Esophagus squamous epithelium (tissue), 5 donors: ENCODE measurements at places on chromosomes 7 and 10.

GRCh38 chr7:27579565-27579964 lies 83.1 kb downstream of the HIBADH start:
- no peaks in the 10 kb centered on the region for H3K4me1 ChIP-seq
- H3K36me3 ChIP-seq = no peaks in the 10 kb centered on the region
- no peaks in the 10 kb centered on the region for H3K27me3 ChIP-seq
- DNase-seq = no peak
- H3K4me3 ChIP-seq = no peak overlapping the region

- no peak for DNase-seq
- H3K36me3 ChIP-seq = peaks cover 8% of the 10 kb centered on the region
- no peaks in the 10 kb centered on the region for H3K27me3 ChIP-seq
- peaks cover 78% of the 10 kb centered on the region for H3K4me1 ChIP-seq
- peak overlapping the region; percentile 28 for H3K27ac ChIP-seq
These were observed 6.0 kb downstream of the KIF5B start for GRCh38 chr10:32050177-32050576.

DNA sequence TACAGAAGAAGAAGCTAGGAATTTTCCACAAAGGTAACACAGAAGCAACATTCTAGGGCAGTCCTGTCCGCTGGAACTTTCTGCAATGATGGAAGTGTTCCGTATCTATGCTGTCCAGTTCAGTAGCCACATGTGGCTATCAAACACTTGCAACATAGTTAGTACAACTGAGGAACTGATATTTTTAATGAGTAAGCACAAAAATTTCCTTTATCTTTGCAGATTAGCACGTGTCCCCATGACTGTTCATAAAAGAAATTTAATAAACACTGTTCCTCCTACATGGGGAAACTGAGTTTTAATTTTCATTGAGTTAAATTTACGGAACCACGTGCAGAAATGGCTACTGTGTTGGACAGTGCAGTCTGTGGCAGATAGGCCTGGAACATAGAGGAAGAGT lies 336.4 kb upstream of the KMT2E start:
- no peak overlapping the region for H3K4me3 ChIP-seq
- no peak for DNase-seq
- no peak overlapping the region for H3K27ac ChIP-seq
- H3K27me3 ChIP-seq = no peaks in the 10 kb centered on the region
- no peaks in the 10 kb centered on the region for H3K36me3 ChIP-seq

GRCh38 chr7:140082770-140083169 lies 20.0 kb upstream of the PARP12 start:
- no peak overlapping the region for H3K27ac ChIP-seq
- peaks cover 10% of the 10 kb centered on the region for H3K36me3 ChIP-seq
- no peaks in the 10 kb centered on the region for H3K4me1 ChIP-seq
- H3K27me3 ChIP-seq = no peaks in the 10 kb centered on the region

DNA sequence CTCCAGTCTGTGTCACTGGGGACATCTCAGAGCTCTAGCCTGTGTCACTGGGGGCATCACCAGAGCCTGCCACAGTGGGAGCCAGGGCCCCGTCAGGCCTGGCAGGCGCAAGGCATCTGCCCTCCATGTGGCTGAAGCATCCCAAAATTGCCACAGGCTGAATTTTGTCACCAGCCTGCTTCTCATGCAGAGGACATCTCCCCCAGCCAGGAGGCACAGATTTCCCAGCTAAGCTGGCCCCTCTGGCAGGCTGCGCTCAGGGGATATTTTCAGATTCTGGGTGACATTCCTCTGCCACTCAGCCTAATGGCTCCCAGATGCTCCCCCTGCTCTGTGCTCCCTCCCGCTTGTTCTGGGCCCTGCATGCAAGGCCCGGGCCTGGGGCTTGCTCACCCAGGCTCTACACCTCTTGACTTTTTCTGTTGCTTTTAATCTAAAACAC lies 64.6 kb downstream of the COL13A1 start:
- no peak overlapping the region for H3K4me3 ChIP-seq
- no peaks in the 10 kb centered on the region for H3K27me3 ChIP-seq
- H3K4me1 ChIP-seq = peaks cover 87% of the 10 kb centered on the region

GRCh38 chr7:99987846-99988245 lies 12.0 kb upstream of the AZGP1 start:
- H3K36me3 ChIP-seq = no peaks in the 10 kb centered on the region
- no peaks in the 10 kb centered on the region for H3K27me3 ChIP-seq
- peaks cover 8% of the 10 kb centered on the region for H3K4me1 ChIP-seq
- no peak overlapping the region for H3K27ac ChIP-seq
- no peak for DNase-seq

- no peak for DNase-seq
- no peak overlapping the region for H3K27ac ChIP-seq
- no peaks in the 10 kb centered on the region for H3K4me1 ChIP-seq
- no peaks in the 10 kb centered on the region for H3K27me3 ChIP-seq
- H3K4me3 ChIP-seq = no peak overlapping the region
- H3K36me3 ChIP-seq = no peaks in the 10 kb centered on the region
These were observed 34.5 kb upstream of the ST8SIA6 start for GRCh38 chr10:17488848-17489247.

DNA sequence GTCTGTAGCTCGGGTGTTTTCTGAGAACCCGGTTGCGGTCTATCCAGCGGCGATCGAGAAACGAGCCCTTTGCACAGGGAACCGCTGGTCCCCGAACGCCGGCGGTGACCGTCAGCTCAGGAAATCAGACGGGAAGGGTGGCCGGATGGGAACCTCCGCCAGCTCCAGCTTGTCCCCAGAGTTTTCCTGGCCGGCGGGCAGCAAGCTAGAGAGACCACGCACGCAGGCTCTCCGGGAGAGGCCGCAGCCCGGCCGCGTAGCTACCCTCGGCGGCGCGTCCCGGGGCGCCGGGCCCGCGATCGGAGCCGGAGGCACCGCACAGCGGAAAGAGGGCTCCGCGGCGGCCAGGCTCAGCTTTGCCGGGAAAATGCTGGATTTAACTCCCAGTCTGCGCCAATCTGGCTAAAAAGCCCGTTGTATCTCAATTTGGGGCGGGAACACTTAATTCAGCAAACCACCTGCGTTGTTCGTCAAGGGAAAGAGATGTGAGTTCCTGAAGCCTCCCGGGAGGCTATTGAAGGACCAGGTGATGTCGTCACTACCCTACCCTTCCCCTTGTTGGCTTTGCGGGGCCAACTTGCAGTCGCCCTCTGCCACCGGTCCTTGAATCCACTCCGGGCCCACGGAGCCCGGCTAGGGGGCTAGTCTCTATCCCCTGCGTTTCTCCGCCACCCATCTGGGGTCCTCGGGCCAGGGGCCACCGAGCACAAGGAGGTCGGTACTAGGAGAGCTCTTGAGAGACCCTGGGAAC lies 859 bp upstream of the CH25H start:
- no peaks in the 10 kb centered on the region for H3K27me3 ChIP-seq
- H3K36me3 ChIP-seq = no peaks in the 10 kb centered on the region
- DNase-seq = no peak
- peak overlapping the region; percentile 92 for H3K27ac ChIP-seq

DNA sequence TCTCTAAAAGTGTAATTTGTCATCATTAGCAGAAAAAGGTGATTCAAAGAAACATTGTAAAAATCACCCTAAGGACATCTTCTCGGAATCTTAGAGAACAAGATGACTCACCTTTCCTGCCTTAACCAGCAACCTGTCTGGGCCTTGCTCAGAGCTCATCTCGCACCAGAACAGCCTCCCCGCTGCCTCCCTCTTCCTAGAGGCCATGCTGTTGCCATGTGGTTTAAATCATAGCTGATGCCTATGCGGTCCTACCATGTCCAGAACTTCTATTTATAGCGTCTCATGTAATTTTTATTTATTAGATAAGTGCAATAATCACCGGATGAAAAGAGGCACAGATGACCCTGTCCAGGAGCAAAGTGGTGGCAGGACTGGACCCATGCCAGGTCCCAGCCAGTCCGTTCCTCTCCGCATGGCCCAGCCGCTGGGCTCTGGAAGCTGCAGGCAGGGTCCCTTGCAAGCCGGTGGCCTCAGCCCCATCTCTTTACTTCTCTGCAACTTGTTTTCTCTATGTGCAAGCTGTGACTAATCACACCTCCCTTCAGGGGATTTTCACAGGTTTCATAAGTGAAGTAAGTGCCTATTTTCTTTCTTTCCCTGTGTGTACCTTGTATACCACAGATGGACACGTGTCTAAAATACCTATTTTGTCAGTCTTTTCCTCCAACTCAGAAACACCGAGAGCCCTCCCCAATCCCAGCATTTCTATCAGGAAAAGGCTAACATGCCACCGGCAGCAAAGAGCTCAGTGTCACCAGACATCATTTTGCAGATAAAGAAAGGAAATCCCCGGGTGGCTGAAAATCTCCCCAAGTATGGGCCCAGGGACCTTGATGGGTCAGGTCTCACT lies 27.1 kb downstream of the KLF6 start:
- peak overlapping the region; percentile 72 for H3K27ac ChIP-seq
- no peak for DNase-seq
- H3K4me3 ChIP-seq = no peak overlapping the region
- peaks cover 26% of the 10 kb centered on the region for H3K4me1 ChIP-seq
- no peaks in the 10 kb centered on the region for H3K36me3 ChIP-seq
- no peaks in the 10 kb centered on the region for H3K27me3 ChIP-seq

DNA sequence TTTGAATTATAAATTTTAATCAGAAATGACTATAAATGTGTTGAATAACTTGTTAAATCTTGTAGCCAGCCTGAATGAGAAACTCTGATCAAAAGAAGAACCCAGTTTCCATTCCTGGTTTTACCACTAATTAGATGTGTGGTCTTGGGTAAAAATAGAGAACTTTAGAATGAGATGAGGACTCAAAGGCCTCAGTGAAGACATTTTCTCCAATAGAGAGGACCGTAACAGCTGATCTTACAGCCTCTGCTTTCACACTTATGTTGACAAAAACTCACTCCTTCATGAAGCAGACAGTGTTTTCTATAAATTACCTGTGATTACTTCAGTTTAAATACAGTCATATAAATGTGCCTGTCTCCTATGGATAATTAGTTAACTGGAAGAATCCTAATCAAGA lies 200.1 kb upstream of the MEOX2 start:
- H3K36me3 ChIP-seq = no peaks in the 10 kb centered on the region
- DNase-seq = no peak
- no peak overlapping the region for H3K4me3 ChIP-seq
- H3K27ac ChIP-seq = no peak overlapping the region
- H3K27me3 ChIP-seq = no peaks in the 10 kb centered on the region

- no peak for DNase-seq
- H3K4me1 ChIP-seq = no peaks in the 10 kb centered on the region
- no peak overlapping the region for H3K27ac ChIP-seq
- no peaks in the 10 kb centered on the region for H3K27me3 ChIP-seq
- peaks cover 6% of the 10 kb centered on the region for H3K36me3 ChIP-seq
These were observed 34.7 kb upstream of the GJD4 start for GRCh38 chr10:35570397-35570796.

DNA sequence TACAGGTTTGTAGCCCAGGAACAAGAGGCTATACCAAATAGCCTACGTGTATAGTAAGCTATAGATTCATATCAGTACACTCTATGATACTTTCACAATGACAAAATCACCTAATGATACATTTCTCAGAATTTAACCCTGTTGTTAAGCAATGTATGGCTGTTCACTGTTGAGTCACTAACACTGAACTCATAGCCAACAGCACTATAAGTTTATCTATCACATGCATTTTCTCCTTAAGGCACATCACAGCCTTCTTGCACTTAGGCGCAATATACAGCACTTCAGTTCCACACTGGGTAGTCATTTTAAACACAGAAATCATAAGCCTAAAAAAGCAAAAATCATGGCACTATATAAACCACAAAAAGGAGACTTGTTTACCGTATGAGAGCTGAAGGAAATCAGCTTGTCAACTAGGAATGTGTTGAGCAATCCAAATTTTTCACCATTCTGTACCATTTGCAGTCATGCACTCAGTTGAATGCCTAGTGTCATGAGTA lies 45.6 kb downstream of the ZNF438 start:
- no peaks in the 10 kb centered on the region for H3K36me3 ChIP-seq
- no peak for DNase-seq
- H3K27ac ChIP-seq = no peak overlapping the region
- H3K4me3 ChIP-seq = no peak overlapping the region
- peaks cover 15% of the 10 kb centered on the region for H3K4me1 ChIP-seq

DNA sequence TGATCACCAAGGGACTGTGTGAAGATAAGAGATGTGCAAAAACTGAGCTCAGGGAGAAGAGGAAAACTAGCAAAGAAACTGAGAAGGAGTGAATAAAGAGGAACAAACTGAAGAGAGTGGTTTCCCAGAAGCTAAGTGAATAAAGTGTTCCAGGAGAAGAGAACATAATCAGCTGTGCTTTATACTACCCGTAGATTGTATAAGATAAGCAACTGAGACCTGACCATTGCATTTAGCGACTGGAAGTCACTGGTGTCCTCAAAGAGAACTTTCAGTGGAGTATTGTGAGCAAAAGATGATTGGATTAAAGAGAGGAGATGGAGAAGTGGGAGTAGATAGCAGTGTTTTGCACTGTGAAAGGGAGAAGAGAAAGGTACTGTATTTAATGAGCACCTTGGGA lies 14.6 kb downstream of the PHTF2 start:
- DNase-seq = no peak
- H3K36me3 ChIP-seq = no peaks in the 10 kb centered on the region
- no peak overlapping the region for H3K27ac ChIP-seq
- no peak overlapping the region for H3K4me3 ChIP-seq

- peaks cover 4% of the 10 kb centered on the region for H3K4me1 ChIP-seq
- no peak for DNase-seq
- no peak overlapping the region for H3K4me3 ChIP-seq
These were observed 563.4 kb downstream of the KCNMA1 start for GRCh38 chr10:77074104-77074624.

DNA sequence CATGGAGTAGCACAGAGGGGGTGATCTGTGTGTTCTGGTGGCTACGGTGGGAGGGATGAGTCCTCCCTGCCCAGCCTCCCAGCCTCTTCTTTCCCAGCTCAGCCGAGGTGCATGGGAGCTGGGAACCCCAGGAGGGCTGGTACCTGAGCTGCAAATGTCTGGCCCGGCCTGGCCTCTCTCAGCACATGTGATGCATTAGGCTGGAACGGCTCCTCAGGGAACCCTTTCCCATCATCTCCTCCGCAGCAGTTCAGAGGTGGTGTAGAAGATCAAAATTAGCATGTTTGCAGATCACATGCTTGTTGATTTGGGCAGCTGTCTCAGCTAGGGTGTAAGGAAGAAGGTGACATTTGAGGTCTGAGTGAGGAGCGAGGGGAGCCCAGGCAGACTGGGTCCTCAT lies 126.6 kb downstream of the EMX2 start:
- H3K4me1 ChIP-seq = no peaks in the 10 kb centered on the region
- no peaks in the 10 kb centered on the region for H3K27me3 ChIP-seq
- no peak for DNase-seq

DNA sequence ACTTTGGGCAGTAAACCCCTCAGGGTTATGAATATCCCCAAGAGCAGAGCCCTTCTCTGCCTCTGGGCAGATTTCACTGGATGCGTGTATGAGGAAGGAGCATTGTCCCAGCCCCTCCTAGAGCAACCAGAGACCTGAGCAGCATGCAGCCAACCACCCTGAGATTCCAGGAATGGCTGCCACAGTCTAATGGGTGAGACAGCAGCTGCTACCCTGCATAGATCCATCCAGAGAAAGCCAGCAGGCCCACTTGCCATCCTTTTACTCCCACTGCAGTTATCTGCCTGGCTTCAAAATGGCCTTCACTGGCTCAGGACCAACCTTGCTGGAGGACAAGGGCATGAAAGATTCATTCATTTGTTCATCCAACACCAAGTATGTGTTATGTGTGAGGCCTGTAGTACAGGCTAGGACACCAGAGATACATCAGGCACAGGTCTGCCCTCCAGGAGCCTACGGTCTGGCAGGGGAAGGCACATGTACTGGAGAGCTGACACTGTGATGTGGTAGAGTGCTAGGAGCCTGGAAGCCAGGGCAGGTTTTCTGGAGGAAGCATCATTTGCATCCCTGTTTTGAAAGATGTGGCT lies 26.2 kb upstream of the C10orf105 start:
- peaks cover 66% of the 10 kb centered on the region for H3K4me1 ChIP-seq
- no peak overlapping the region for H3K4me3 ChIP-seq
- peak overlapping the region; percentile 85 for H3K27ac ChIP-seq
- peaks cover 4% of the 10 kb centered on the region for H3K36me3 ChIP-seq
- no peaks in the 10 kb centered on the region for H3K27me3 ChIP-seq
